ENCODE measurements at places on chromosomes 3 and 15.

- DNase-seq = peak; percentile 45
These were observed 176.5 kb upstream of the PFN2 start for GRCh38 chr3:150146991-150147761.

DNA sequence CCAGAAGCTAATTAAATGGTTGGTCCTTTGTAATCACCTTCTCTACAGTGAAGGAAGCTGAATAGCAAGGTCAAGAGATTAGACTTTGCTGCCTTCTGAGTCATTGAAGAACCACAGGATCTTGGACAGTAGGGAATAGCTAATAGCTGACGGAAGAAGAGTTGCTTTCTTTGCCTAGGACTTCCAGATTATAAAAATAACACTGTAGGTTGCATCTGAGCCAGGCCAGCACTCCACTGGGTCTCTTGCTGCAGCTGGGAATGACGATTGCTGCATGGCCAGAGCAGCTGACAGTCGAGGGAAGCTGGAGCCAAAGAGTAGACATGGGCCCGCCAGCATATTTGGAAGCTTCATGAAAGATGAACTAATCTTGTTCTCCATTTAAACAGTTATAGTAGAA, 81.5 kb upstream of the KCNMB2 start:
- DNase-seq = no peak

GRCh38 chr3:161310649-161311423, 60.5 kb downstream of the SPTSSB start:
- DNase-seq = no peak

DNA sequence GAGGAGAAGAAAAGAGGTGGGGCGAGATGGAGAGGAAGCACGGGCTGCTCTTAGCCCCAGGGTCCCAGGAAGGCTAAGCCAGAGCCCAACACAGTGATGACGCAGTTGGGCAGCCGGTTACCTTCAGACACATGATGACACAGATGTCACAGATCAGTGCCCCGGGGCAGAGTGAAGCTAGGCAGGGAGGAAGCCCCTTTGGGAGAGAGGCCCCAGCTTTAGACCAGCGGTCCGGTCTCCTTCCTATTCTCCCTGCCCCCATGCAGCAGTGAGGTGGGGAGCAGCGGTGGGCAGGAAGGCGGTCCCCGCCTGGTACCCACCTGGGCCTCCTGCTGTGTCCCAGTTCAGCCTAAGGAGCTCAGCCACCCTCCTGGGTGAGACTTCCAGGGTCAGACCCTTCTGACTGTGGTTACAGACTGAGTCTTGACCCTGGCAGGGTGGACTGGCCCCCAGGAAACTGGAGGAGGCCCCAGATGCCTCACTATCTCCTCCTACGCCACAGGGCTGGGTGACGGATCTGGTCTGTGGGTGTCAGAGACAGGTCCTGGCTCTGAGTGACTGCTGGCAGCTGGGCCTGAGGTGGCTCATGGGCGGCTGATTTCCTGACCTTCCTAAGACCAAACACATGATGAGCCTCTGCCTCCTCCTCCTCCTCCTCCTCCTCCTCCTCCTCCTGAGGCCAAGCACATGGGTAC, 38.8 kb upstream of the LINGO1 start:
- DNase-seq = no peak

GRCh38 chr15:88181613-88182012, 74.9 kb downstream of the NTRK3 start:
- DNase-seq = no peak

GRCh38 chr3:182618981-182619591, 174.2 kb upstream of the ATP11B start:
- DNase-seq = peak; percentile 57

GRCh38 chr3:51819709-51820406, 40.8 kb upstream of the IQCF6 start:
- DNase-seq = no peak

GRCh38 chr3:192959773-192960172, 42.1 kb upstream of the MB21D2 start:
- no peak for DNase-seq

- DNase-seq = no peak
These were observed 167.3 kb upstream of the THBS1 start for GRCh38 chr15:39413558-39413957.

DNA sequence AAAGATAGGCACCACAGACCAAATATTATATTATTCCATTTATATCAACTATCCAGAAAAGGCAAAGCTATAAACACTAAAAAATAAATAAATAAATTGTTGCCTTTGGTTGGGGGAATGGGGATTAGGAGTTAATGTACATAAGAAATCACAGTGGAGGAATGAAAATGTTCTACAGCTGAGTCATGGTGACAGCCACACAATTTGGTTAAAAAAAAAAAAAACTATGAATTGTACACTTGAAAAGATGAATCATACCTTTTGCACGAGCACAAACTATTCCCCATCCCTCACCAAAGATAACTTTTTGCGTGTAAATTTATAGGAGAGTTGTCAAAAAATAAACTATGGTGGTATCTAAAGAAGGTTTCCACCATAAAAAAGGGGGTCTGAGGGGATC, 103.2 kb downstream of the TBC1D5 start:
- no peak for DNase-seq

GRCh38 chr3:197149528-197149927, 119.9 kb upstream of the MELTF start:
- DNase-seq = no peak

GRCh38 chr3:102505542-102505941, 70.7 kb downstream of the ZPLD1 start:
- DNase-seq = no peak
